ENCODE measurements at places on chromosomes 12 and 14.
A peak's percentile ranks its signal among the peaks of the same experiment; 100 is the strongest.

DNA sequence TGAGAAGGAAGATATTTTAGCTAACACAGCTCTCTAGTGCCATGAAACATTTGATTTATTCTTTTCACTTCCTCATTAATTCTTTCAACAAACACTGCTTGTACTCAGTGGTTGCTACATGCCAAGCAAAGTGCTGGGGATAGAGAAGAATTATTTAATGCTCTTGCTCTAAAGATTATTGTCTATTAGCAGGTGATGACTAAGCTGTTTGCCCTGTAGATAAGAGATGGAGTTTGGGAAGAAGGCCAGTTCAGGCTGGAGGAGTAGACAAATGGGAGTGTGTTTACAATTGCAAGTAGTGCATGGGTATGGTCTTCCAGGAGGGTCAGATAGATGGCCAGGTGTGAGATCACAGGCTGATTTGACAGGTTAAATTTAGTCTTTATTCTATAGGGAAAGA is 99.8 kb upstream of the SEL1L start:
- DNase-seq = no peak

- DNase-seq = peak; percentile 43
These were observed 55.0 kb downstream of the PHETA1 start for GRCh38 chr12:111313833-111314259.

DNA sequence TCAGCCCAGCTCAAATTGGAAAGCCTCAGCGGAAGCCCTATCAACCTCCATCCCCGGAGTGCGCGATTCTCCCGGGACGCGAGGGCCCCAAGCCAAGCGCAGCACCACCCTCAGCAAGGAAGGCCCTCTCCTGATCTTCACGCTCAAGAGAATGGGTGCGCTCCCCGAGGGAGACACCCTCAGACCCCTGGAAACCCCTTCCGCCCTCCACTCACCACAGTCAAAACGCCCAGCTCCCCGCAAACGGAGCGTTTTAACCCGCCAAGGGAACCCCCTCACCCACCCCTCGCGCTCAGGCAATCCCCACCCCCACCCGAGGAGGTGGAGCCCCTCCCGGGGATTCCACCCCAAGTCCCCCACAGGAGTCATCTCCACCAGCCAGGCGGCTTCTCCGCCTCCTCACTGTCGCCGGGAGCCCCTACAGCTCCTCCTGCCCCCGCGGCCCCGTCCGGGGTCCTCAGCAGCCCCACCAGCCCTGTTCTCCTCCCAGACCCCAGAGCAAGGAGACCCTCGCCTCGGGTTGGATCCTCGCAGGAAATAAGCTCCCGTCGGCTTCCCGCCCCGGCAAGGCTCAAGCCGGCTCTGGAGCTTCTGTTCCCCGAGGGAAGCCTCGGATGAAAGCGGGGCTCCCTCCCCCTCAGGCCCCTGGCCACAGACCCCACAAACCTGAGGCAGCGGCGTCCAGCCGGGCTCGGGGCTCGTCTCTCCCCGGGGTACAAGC is 507 bp downstream of the BAZ2A start:
- DNase-seq = no peak

DNA sequence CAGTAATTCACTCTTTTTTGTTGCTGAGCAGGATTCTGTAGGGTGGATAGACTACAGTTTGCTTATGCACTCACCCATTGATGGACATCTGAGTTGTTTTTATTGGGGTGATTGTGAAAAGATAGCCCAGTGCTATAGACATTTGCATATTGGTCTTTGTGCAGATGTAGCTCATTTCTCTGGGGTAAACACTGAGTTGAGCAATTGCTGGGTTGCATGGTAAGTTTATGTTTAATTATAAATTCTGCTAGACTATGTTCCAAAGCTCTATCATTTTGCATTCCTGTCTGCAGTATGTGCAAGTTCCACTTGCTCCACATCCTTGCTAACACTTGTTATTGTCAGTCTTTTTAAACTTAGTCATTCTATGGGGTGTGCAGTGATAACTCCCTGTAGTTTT is 65.4 kb upstream of the RFLNA start:
- no peak for DNase-seq

GRCh38 chr12:43655586-43655985 is 103.0 kb downstream of the PUS7L start:
- no peak for DNase-seq

DNA sequence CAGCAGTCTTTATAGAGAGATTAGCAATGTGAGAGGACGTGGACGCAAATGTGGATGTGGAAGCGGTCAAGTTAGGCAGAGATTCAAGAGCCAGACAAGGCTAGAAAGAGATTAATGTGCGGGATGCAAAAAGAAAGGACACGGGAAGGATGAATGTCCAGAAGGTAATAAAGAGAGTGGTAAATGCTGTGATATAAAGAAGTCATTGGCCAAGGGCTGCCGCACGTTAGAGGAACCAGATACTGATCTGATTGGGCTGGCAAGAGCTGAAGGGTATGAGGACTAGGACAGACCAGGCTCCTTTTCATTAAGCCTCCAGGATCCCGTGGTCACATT is 59.5 kb downstream of the DHRS2 start:
- DNase-seq = no peak

GRCh38 chr12:48767047-48767446 is 21.8 kb downstream of the ADCY6 start:
- no peak for DNase-seq
